Neural crest cell (in vitro differentiated cells): ENCODE measurements at places on chromosomes 4 and X.

DNA sequence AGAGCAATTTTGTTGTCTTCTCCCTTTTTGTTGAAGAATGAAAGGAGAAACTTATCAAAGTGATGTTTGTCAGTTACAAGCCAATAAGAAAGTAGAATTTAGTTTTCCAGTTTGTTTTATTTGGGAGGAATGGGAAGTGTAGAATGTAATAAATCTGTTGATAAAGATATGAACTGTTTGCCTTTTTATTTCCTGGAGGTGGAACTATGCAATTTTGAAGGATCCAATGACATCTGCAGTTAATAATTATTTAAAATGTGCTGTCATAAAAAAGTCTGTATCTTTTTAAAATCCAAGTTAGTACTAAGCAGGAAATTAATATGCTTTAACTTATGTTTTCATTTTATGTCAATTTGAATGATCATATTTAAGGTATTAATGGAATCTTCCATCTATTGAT lies 44.9 kb downstream of the PF4 start:
- no peak for DNase-seq

DNA sequence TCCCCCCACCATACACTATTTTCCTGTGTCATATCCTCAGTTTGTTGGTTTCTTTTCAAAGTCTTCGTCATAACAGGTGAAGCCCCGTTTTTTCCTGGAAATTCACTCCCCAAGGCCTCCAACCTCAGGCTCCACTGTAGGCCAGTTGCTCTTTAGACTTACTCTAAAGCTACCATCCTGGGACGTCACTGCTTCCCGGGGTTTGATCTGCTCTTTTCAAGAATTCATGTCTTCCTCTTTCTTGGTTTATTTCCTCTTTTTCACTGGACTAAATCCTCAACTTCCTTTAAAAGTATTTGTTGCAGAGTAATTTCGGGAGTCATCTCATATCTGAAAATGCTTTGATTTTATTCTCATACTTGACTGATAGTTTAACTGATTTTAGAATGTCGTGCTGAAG lies 6.5 kb upstream of the SERTM2 start:
- no peak for DNase-seq

GRCh38 chr4:40311811-40312346 lies 23.3 kb upstream of the CHRNA9 start:
- no peak for DNase-seq

GRCh38 chr4:158316264-158316663 lies 106.0 kb downstream of the TMEM144 start:
- DNase-seq, result no peak

DNA sequence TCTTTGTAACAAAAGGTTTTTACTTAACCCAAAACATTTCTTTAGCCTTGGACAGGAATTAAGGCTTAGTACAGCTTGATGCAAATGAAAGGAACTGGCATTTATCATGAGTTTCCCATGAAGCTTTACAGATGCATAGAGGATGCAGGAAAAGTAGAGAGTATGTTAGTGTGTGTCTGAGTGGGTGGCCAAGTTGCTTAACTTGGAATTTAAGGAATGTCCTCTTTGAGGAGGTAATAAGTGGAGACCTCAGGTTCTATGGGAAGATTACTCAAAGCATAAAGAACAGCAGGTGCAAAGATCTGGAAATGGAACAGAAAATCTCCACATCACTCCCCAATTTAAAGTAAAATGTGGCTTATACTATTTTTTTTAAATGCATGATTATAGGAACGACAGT lies 457.9 kb downstream of the KCNIP4 start:
- no peak for DNase-seq

DNA sequence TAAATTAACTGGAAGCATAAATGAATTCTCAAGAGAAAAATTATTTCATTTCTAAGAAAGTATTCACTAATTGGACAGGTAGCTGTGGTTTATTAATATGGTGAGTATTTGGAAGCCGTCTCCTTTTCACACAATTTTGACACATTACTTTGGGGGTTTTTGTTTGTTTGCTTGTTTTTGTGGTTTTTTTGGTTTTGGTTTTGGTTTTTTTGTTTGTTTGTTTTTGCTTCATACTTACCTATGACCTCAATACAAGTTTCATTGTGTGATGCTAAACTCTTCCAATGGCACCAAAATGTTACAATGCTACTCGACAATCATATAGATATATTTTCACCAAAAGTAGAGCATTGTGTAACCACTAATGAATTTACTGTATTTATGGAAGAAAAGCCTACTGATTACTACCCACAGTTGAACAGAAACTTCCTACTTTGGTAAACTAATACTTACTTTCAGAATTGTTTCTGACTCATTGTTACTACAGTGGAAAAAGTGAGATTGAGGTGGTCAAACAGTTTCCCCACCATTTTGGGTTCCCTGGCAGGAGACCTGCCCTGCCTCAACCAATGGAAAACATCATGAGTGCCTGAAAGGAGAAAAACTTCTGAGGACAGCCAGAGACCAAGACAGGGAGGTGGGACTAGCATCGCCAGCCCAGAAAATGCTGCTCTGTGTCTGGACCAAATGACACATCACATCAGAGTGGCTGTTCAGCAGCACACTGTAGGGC lies 443.1 kb downstream of the HNRNPD start:
- no peak for DNase-seq

- DNase-seq, result no peak
Measured at GRCh38 chr4:139763672-139764071, 98.1 kb downstream of the MGST2 start.

- no peak for DNase-seq
Measured at GRCh38 chr4:114649908-114650307, 51.3 kb downstream of the UGT8 start.

GRCh38 chr4:184668511-184669114 lies 19.1 kb downstream of the PRIMPOL start:
- DNase-seq, result no peak

GRCh38 chrX:26670521-26670920 lies 454.6 kb downstream of the MAGEB5 start:
- DNase-seq, result no peak

GRCh38 chr4:98639108-98639507 lies 19.3 kb downstream of the TSPAN5 start:
- DNase-seq, result no peak

DNA sequence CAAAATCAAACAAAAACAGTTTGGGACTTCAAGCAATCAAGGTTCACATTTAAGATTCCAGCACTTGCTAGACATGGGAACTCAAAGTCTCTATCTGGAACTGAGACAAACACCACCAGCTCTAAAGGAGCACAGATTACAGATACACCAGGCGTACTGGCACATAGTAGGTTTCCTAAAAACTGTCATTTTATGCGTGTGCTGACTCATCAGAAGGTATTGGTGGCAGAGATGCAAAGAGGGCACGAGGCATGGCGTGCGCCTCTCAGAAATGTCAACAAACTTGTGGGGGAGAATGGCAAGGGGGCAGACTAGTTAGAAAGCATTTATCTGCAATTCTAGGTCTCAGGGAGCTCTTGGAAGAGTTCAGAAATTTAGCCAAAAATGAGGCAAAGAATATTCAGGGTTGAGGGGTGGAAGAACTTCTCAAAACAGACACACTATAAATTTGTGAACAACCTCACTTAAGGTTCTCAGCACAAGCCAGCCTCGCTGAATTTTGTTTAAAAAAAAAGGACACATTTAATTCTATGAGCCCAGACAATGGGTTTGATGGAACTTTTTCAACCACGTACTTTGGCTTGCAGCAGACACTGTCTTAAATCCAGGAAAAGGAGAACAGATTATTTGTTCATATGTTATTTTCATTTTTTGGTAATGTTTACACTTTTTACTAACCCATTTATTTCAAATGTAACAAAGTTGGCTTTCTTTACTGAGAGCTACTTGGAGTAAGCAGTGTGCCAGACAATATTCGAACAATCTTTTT lies 100.0 kb downstream of the SHISA3 start:
- DNase-seq, result no peak

- DNase-seq, result no peak
Measured at GRCh38 chrX:13937370-13938050, 92.2 kb downstream of the GEMIN8 start.

DNA sequence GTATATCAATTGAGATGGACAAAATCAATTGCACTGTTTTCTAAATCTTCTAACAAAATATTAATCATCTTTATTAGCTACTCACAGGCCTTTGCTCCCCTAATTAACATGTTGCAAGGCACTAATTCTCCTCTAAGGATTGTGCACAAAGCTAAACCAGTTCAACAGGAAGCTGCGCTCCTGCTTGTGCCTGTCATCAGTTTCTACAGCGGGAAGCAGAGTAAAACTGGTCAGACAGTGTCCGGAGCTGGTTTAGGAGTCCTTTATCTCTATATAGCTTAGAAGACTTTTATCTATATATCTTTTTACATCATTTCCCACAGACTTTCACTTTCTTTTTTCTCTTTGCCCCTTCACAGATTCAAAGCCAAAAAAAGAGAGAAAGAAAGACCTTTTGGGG lies 79.1 kb downstream of the ELOVL6 start:
- DNase-seq, result no peak

DNA sequence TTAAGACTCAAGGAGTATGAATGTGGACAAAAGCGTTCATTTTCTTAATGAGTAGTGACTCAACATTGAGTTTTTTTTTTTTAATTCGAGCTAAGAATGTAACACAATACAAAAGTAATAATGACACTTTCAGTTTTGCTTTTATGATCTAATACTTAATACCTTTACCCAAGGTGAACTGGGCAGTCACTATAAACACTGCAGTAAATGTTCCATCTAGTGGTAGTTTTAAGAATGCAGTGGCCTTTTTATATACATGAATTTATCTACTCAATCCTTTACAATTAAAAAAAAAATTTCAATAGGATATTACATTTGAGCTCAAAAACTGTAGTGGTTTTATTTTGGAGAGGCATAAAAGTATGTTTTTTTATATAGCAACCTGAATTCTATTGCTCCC lies 33.9 kb downstream of the PDK3 start:
- no peak for DNase-seq

DNA sequence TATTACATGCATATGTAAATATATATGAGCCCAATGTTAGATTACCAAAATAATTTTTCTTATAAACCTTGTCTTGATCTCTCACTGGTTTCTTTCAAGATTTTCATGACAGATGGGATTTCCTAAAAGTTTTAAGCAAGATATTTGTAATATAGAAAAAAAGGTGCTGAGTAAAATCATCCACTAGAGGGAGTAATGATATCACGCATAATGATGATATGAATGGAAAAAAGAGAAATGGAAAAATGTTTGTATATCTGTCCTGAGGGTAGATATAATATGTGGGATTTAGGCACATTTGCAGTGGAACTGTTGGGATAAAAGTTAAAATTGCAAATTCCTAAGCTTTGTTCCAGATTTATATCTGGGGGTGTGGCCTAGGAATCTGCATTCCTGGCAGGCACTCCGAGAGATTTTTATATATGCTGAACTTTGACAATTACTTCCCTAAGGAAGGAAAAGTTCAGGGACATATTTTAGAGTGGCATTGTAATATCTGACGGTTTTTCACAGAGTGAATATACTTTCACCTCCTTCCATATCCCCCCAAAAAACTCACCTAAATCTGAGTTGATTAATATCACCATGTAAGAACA lies 60.5 kb downstream of the TMA16 start:
- no peak for DNase-seq

DNA sequence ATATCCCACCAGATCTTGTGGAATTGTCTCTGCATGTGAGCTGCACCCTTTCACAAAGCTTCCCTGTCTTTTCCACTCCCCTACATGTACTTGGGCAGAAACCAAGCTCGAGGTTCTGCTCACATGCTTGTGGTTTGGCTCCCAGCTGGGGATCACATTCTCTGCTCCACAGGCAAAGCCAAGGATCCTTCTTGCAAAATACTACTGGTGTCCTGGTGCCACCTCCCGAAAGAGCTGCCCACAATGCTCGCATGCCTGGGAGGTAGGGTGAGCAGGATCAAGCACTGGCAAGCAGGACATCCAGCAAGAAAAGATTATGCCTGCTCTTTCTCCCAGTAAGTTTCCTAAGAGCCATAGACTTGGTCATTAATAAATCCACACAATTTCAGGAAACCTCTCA lies 45.1 kb upstream of the PPARGC1A start:
- DNase-seq, result no peak

DNA sequence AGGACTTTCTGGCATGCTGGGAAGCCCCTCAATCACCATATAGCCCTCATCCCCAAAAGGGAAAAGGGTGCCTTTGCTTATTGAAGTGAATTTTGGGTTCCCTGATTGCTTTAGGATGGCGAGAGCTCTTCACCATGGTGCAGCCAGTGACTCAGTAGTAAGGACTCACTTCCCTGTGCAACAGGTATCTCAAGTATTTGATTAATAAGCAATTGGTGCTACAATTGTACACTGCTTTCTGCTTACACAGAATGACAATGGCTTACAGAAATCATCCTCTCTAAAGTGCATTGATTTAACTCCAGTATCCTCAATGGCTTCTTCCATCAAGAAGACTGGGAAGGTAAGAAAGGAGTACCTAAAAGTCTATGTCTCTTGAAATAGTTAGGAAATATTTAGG lies 143.7 kb upstream of the SMIM10 start:
- DNase-seq, result no peak

DNA sequence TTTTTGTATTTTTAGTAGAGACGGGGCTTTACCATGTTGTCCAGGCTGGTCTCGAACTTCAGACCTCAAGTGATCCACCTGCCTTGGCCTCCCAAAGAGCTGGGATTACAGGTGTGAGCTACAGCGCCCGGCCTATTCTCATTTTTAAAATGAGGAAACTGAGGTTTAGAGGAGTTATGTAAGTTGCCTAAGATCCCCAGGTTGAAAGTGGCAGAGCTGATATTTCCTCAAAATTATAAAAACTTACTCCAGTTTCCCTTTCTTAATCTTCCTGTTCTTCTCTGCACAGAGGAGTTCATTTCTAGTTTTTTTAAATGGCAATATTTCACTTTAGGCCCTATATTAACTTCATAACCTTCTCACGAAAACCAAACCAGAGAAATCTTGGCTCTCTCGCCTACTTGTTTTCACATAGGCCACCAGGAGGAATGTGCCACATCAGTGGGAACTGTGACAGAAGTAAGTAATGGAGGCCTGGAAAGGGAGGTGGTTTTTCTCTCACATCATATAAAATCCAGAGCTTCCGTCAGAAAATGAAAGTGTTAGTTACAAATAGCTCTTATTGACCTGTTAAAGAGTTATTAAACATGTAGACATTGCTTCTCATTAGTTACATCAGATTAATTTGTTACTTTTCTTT lies 16.1 kb upstream of the RS1 start:
- no peak for DNase-seq

DNA sequence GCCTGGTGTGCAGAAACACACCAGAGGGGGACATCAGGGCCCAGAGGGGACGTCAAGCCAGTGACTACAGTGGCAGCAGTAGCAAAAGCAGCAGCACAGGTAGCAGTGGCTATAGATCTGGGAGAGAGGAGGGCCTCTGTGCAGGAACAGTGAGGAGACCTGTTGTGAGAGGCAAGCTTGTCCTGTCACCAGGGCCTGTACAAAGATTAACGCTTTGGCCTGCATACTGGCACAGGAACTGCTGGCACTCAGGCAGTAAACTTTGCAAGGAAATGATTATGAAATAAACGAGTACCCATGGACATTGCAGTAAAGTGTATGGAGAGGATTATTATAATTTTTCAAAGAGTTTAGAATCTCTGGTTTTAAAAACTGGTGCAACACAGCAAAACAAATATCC lies 5.5 kb upstream of the PHF8 start:
- DNase-seq, result no peak
